ENCODE measurements at places on chromosomes 4 and X.

GRCh38 chrX:24242649-24243175 is 71.2 kb downstream of the SUPT20HL2 start:
- DNase-seq = no peak

- no peak for DNase-seq
Observed at GRCh38 chr4:26804925-26805324, 55.7 kb upstream of the STIM2 start.

- no peak for DNase-seq
Observed at GRCh38 chrX:50838820-50839600, 25.0 kb upstream of the SHROOM4 start.

GRCh38 chr4:80072744-80073472 is at the start of gene ANTXR2:
Gene ANTXR2, minus strand, starts transcription at chr4:80073229. Its CDS starts 669 bp downstream, at chr4:80072560.
- DNase-seq = peak; percentile 37

DNA sequence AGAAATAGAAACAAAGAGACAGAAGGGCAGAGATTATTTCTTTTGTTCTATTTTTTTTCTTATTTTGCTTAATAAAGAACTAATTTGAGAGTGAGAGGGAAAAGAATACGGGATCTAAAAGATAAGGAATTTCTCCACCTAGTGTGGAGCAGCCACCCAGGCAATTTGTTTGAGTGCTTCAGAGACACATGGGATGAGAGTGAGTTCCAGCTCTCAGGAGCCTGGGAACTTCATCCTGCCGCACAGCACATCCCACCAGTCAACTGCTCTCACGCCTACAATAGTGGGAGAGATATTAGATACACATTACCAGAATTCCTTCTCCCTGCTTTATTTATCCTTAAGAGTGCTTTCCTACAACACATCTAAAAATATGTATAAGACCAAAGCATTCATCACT is 946.4 kb downstream of the PDHA2 start:
- DNase-seq = no peak

DNA sequence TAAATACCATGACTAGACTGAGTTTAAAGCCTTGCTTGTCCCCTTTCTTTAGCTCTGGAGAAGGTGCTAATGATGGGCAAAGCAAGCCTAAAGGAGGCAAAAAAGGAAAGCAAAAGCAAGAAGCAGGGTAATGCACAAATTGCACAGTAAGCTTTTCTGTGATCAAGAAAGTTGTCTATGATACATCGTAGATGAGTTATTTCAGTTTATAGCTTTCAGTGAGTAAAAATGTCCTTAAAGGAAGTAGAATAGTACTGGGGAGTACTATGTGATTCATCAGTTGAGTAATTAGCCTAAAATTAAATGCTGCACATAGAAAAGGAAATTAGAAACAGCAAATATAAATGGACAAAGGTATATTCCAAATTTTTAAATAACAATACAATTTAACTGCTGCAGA is 50.2 kb upstream of the PDE5A start:
- no peak for DNase-seq

GRCh38 chrX:39320165-39320564 is 518.9 kb downstream of the MID1IP1 start:
- DNase-seq = no peak

DNA sequence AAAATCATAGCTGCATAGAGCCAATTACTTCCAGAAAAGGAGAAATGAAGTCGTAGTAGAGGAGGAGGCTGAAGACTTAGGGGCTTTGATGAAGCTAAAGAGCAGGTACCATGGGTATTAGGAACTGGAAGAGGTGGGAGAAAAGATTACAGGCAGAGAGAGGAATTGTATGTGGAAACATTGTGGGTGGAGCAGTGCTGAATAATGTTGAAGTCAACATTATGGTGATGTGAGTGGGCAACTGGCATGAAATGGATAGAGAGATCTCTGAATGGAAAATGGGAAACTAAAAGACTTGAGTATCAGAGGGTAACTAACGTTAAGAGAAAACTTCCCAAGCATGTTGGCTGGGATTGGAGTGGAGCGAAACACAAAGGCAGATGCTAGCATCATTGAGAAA is 92.5 kb downstream of the AREG start:
- DNase-seq = no peak

- no peak for DNase-seq
Observed at GRCh38 chr4:153248641-153249198, 44.5 kb downstream of the TRIM2 start.

DNA sequence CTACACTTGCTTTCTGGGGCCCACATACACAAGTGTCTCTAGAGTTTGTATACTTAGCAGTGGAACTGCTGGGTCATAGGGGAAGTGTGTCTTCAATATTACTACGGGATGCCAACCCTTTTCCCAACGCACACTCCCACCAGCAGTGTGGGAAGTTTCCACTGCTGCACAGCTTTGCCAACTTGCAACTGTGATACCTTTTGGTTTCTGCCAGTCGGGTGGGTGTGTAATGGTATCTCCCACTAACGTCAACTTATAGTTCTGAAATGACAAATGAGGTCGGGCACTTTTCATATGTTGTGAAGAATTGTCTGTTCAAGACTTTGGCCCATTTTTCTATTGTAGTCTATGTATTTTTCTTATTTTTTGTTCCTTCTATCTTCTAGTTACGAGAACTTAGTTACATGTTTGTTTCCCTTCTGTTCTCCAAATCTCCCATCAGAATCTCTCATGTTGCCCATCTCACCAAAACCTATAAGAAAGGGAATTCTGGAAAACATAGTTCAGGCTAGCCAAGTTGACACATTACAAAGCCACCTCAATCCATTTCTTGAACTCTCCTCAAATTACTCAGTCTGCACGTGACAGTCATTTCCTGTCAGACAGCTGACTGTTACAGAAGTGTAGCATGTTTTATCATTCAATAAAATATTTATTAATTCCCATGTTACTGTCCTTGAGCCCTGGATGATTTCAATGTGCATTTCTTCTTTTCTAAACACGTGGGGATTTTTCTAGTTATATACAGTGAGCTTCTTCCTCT is 30.7 kb downstream of the PNMA6E start:
- no peak for DNase-seq

- no peak for DNase-seq
Observed at GRCh38 chrX:23435575-23435974, 100.9 kb downstream of the PTCHD1 start.

DNA sequence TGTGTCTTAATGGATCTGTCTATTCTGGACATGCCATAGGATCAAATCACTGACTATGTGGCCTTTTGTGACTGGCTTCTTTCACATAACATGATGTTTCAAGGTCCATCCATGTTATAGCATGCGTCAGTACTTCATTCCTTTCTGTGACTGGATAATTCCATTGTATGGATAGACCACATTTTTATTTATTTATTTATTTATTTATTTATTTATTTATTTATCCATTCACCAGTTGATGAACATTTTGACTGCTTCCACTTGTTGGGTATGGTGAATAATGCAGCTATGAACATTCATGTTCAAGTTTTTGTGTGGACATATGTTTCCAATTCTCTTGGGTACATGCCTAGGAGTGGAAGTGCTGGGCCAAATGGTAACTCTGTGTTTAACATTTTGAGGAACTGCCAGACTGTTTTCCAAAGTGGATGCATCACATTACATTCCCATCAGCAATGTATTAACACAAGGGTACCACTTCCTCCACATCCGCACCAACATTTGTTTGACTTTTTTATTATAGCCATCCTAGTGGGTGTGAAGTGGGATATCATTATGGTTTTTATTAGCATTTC is 14.0 kb downstream of the RTL5 start:
- no peak for DNase-seq

DNA sequence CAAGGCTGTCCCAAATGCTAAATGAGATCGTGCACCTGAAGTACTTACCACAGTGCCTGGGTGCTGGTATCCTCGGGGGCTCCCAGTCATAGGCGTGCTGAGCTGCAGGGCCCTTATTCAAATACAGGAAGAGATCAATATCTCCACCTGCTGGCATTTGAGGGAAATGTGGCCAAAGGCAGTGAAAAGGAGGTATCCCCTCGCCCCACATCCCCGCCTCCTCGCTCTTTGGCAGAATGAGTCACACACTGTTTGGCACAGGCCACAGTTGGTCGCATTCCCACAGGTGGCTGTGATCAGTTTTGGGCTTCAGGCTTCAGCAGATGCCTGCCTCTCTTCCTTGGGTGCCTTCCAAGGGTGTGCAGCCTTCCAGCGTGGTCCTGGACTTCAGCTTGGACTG is 28.4 kb downstream of the ZNF185 start:
- DNase-seq = no peak

DNA sequence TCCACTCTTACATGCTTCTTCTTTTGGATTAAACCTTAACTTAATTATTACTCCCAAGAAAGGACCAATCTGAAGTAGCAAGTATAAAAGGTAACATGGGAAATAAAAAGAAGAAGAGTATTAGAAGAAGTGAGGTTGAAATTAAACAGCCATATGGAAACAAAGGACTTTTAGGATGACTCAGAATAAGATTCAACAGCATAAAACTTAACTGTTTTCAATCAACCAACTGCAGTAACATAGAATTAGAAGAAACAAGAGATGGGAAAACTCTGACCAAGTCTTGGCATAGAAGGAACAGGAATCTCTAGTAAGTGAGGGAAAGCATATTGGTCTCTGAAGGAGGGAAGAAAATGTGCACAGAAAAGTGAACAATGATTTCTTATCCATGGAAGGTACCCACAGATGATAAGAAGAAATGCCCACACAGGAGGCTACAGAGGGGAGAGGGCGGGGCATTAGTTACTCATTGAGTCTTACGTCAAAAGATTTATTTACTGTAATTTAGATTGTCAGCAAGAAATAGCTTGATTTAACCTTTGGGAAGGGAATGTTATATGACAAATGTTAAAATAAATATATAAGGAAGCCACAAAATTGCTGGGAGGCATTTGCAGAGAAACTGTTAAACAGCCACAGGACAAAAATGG is 177.3 kb downstream of the BANK1 start:
- no peak for DNase-seq

DNA sequence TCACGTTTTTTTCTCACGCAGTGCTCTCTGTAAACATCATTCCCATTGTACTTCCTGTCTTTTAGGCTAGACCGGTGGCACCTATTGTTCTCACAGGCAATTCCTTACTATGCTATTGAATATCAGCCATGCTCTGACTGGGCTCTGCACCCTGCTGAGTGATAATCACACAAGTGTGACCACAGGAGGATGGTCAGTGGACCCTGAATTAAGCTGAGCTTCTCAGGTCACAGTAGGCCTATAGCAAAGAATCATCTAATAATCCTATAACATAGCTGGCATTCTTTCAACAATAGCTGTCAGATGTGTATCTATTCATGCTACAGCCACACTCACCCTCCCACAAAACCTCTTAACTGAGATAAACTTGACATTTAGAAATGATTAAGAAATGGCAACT is 2399.8 kb upstream of the TENM3 start:
- no peak for DNase-seq

DNA sequence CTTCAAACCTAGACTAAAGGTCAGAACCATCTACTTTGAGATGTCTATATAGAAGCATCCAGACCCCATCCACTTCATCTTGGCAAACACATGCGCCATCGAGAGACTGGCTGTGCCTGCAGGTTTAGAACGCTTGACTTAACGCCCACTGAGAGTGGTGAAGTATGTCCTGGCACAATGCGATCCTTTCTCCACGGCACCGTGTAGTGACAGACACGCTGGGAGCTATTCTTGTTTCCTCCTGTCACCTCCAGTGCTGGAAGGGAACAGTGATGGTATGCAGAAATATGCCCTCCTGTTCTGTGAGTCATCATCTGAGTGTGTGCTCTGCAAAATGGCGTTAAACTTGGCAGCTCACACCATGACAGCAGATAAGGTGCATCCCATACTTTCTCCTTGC is 330.2 kb downstream of the NLGN4X start:
- DNase-seq = no peak

DNA sequence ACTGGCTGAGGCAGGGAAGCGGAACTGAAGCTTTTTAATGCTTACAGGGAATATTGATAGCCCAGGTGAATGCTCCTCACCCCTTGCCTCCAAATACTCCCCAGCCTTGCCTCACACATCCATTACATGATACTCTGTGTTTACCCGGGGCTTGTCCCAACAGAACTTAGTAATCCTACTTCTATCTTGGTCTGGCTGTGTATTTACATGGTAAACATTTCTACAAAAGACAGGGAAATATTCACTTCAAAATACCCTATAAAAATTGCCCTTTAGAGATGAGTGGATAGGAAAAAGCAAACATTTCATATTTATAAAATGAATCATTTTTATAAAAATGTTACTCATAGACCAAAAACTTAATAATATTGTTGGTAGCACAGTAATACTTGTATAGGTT is 120.1 kb downstream of the NHS start:
- DNase-seq = no peak

GRCh38 chrX:133789829-133790228 is 195.6 kb downstream of the GPC3 start:
- no peak for DNase-seq

DNA sequence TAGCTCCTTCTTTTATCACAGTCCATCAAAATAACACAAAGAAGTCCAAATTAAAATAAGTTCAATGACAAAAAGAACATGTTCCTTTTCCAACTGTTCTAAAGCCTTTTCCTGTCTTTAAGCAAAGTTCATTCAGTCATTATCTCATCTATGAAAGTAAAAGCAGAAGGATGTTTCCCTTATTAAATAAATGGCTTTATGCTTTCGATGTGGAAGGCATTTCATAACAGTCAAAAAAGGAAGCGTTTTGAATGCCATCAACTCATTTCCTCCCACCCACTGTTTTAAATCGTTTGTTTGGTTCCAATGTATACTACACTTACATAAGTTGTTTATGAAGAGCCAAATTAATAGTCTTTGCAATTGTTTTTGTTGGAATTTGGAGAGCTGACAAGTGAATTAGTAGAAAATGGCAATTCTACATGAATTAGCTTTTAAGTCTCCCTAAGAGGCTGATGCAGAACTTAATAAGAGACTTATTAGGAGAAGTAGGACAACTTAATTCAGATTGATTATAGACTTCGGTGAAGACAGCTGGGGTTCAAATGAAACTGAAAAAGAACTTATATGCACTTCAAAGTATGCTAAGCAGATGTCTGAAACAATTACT is 392.6 kb upstream of the FTHL17 start:
- DNase-seq = no peak

GRCh38 chrX:42020225-42020624 is 96.9 kb upstream of the CASK start:
- DNase-seq = no peak

DNA sequence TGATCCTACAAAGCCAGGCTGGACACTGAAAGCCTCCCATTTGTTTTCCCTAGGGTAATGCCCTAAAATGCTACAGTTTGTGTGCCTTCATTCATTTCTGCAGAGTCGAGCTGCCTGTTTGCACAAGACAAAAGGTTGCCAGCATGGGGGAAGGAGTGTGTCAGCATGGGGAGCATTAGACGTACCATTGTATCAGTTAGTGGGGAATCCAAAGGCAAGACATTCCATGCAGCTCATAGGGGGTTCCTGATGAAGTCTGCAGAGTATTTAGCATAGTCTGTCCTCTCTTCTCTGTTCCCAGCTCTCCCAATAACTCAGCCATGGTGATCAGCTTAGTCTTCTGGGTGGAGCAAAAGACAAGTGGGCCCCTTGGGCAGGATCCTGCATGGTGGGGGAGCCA is 276.9 kb upstream of the PCDH7 start:
- no peak for DNase-seq

- DNase-seq = no peak
Observed at GRCh38 chr4:142977182-142977581, 131.1 kb upstream of the INPP4B start.

Measured in stimulated activated CD4-positive, alpha-beta T cell treated with anti-CD3 and anti-CD28 coated beads, Interleukin-4, amount 100 ng/mL, for 48 hours (primary cell).